ENCODE measurements at places on chromosomes 1 and 21. TPM values are rescaled to one million over a fixed set of nuclear protein-coding genes. Genes with fewer than 3 reads are reported as not detected.

Gene NECTIN4
- 20.3 TPM for total RNA-seq

Gene HSD3B2
- 1.8 TPM for total RNA-seq

Gene ABCA4
- total RNA-seq: 1.2 TPM

Gene RGS7
- total RNA-seq: 1.8 TPM

Gene C1QTNF12
- not detected for total RNA-seq
